ENCODE measurements at places on chromosomes 1 and 21.

DNA sequence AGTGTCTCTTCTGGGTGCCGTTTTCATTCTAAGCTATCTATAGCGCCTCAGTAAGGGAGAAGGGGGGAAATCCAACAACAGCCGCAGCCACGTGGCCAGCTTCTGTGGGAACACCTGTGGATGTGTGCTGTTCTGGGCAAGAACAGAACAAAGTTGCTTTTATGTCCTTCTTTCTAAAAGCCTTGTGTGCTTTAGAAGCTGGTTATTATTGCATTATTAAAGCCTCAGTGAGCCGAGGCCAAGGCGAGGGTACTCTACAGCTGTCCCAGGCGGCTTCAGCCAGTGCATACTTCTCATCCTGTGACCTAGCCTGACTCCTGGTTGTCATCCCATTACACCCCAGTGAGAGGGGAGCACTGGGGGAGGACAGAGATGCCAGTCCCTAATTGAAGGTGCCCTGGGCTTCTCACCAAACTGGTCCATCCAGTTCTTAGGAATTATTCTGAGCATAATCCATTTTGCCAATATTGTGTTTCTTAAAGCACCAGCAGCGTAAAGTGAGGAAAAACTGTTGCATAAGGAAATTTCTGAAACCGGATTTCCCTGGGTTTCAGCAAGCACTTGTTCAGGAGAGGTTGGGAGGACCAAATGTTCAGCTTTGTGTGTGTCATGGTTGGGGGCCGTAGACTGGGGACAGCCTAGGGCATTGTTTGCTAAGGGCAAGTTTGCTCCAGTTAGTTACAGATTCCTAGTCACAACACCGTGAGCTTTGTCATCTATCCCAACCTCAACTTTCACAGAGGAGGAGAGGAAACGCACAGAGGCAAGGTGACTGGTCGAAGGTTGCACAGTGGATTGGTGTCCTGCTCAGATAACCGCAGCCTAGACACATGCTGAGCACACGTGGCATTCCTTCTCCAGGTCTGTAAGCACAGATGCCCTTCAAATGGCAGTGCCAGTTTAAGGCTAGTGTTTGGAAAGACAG, 61.0 kb upstream of the ATP1A1 start:
- no peak for DNase-seq

DNA sequence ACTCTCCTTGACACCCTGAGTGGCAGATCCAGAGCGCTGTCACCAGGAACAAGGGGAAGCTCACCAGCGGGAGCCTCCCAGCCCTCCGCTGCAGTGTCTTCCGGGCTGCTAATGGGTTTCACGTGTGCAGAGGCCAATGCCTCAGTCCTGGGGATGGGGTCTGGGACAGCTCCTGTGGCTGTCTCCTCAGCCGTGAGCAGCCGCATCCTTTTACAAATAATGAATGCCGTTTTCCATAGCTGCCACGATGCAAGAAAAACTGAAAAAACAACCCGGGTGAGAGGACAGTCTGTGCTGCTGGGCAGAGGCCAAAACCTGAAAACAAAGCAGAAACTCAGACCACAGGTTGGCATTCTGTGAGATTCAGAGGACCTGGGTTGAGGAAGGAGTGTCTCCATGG, 212.2 kb upstream of the RAB4A start:
- no peak for DNase-seq

GRCh38 chr1:175043824-175044223, 20.6 kb upstream of the MRPS14 start:
- no peak for DNase-seq

DNA sequence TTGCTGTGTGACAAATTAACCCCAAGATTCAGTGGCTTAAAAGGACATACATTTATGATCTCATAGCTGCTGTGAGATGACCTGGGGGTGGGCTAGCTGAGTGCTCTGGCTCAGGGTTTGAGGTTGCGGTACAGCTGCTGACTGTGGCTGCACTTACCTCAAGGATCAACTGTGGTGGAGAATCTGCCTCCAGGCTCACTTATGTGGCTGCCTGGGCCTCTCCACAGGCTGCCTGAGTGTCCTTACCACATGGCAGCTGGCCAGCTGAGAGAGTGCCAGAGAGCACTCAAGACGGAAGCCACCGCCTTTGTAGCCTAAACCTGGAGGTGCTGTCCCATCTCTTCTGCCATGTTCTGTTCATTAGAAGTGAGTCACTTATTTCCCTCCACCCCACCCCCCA, 5.7 kb downstream of the LRRC71 start:
- DNase-seq = no peak

All from stimulated activated CD8-positive, alpha-beta memory T cell treated with anti-CD3 and anti-CD28 coated beads, Interleukin-7, amount 100 ng/mL, for 4 hours (primary cell).